Pancreas (tissue), 10 donors: ENCODE measurements at places on chromosomes 4 and X. TPM values are rescaled to one million over a fixed set of nuclear protein-coding genes. Genes with fewer than 3 reads are reported as not detected.

Gene PPEF2
- not detected for total RNA-seq

Gene MRFAP1
- total RNA-seq, result 120 TPM

Gene TASL
- total RNA-seq, result 3.0 TPM

Gene STX18
- 18.4 TPM for total RNA-seq

Gene SRPX2
- 13.1 TPM for total RNA-seq

Gene SPATA4
- not detected for total RNA-seq

Gene PABPC5
- 0.41 TPM for total RNA-seq

Gene ERVMER34-1
- 0.61 TPM for total RNA-seq

GRCh38 chrX:34426334-34426733 lies 230.8 kb downstream of the TMEM47 start:
- no peaks in the 10 kb centered on the region for H3K36me3 ChIP-seq
- peaks cover 8% of the 10 kb centered on the region for H3K27me3 ChIP-seq
- no peaks in the 10 kb centered on the region for H3K4me1 ChIP-seq
- DNase-seq, result no peak
- no peak overlapping the region for H3K4me3 ChIP-seq

DNA sequence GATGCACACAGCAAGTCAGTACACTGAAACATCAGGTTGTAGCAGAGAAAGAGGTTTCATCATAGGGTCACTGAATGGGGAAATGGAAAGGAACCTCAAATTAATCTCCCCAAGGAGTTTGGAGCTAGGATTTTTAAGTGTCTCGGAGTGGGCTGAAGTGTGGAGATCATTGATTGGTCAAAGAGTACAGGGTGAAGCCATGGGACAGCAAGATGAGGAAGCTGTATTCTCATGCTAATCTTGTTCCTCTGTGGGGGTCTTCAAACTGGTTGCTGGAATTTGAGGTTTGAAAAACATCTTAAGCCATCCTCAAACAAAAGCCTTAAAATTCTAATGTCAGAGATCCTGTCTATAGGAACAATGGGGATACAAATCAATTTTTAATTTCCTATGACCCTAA lies 78.8 kb upstream of the TEX13A start:
- no peak overlapping the region for H3K4me3 ChIP-seq
- no peak for DNase-seq
- H3K36me3 ChIP-seq, result no peaks in the 10 kb centered on the region
- H3K4me1 ChIP-seq, result no peaks in the 10 kb centered on the region
- no peaks in the 10 kb centered on the region for H3K27me3 ChIP-seq

DNA sequence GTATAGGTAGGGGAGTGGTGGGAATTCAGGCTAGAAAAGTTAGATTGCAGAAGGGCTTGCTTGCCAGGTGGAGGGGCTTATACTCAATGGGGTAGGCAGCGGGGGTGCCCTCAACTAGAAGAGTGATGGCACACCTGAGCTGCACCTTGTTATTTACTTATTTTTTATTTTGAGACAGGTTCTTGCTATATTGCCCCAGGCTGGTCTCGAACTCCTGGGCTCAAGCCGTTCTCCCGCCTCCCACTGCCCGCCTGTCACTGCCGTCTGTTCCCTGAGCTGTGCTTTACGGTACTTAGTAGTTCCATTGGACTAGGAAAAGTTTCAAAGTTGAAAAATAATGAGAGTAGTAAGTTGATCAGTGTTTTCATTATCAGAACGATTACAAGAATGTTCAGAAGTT lies 2.0 kb downstream of the ZFX start:
- peak overlapping the region; percentile 99 for H3K27ac ChIP-seq
- H3K4me1 ChIP-seq, result peaks cover 14% of the 10 kb centered on the region
- DNase-seq, result no peak
- no peaks in the 10 kb centered on the region for H3K27me3 ChIP-seq

GRCh38 chr4:26937139-26937538 lies 76.5 kb downstream of the STIM2 start:
- no peak overlapping the region for H3K4me3 ChIP-seq
- peaks cover 13% of the 10 kb centered on the region for H3K4me1 ChIP-seq
- DNase-seq, result no peak
- H3K27me3 ChIP-seq, result no peaks in the 10 kb centered on the region
- H3K36me3 ChIP-seq, result no peaks in the 10 kb centered on the region

DNA sequence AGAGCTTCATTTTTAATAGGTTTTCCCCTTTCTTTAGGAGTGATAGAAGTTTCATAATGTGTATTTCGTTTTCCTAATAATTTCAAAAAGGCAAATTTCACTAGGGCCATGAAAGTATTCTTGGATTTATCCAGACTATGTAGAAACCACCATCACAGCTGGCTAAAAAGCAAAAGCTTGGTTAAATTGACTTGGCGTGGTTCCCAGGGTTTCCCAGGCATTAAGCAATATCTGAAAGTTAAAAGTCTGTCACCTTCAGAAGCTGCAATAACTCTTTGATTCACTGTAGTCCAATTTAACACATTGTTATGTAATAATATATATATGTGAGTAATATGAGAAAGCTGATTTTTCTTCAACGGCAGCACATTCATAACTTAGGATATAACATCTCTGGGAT lies 38.3 kb downstream of the NDNF start:
- H3K36me3 ChIP-seq, result no peaks in the 10 kb centered on the region
- DNase-seq, result no peak
- H3K4me1 ChIP-seq, result no peaks in the 10 kb centered on the region

- H3K4me1 ChIP-seq, result peaks cover 3% of the 10 kb centered on the region
- no peak overlapping the region for H3K27ac ChIP-seq
- H3K36me3 ChIP-seq, result no peaks in the 10 kb centered on the region
- peak; percentile 62 for DNase-seq
- no peaks in the 10 kb centered on the region for H3K27me3 ChIP-seq
- no peak overlapping the region for H3K4me3 ChIP-seq
These were observed 136.6 kb downstream of the AFF1 start for GRCh38 chr4:87071401-87071800.

DNA sequence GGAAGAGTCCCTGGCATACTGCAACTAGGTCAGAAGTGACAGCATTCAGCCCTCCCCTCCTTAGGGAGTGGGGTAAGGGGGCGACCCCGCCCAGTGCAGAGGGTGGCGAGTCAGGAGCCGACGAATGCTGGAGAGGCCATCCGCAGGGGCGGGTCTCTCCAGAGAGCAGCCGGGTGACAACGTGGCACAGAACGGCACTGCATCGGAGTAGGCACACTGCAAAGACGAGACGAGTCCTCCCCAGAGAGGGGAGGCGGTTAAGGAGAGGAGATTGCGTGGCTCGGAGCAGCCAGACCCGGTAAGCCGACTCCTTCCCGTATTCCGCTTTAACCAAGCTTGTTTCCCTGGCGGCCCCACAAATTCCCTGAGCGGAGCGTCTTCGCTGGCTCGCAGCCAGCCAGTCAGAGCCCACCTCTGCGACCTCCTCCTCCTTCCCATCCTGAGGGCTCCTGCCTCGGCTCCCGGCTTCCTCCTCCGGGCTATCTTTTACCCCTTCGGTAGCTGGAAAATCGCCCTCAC lies 54.9 kb downstream of the LINC00632 start:
- DNase-seq, result peak; percentile 22
- H3K27me3 ChIP-seq, result no peaks in the 10 kb centered on the region
- no peaks in the 10 kb centered on the region for H3K36me3 ChIP-seq
- no peaks in the 10 kb centered on the region for H3K4me1 ChIP-seq
- H3K4me3 ChIP-seq, result peak overlapping the region; percentile 6

- H3K27me3 ChIP-seq, result no peaks in the 10 kb centered on the region
- H3K27ac ChIP-seq, result no peak within 1 kb of the TSS
- H3K36me3 ChIP-seq, result no peaks in the 10 kb centered on the region
- H3K4me3 ChIP-seq, result peak within 1 kb of the TSS; percentile 53
- H3K4me1 ChIP-seq, result no peaks in the 10 kb centered on the region
- peak; percentile 73 for DNase-seq
These were observed at the start of gene PORCN for GRCh38 chrX:48508400-48509244. Gene PORCN, plus strand, starts transcription at chrX:48508992. Its CDS starts 829 bp downstream, at chrX:48509821.
